ENCODE measurements at places on chromosomes 12 and 14.
A peak's percentile ranks its signal among the peaks of the same experiment; 100 is the strongest.

DNA sequence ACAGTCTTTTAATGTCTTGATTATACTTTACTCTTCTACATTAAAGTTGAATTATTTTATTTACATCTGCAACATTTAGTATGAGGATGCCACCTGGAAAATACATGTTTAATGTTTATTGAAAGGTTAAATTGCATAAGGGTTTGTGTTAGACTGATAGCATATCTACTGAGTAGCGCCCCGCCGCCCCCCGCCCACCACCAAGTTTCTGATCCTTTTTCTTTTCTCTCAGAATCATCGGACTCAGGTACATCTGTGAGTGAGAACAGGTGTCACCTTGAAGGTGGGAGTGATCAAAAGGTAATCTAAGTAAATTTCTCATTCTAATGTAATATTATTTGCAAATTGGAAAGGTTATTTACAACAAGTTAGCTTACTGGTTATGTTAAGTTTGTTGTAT lies 16.2 kb downstream of the MDM2 start:
- peaks cover 100% of the 10 kb centered on the region for H3K36me3 ChIP-seq
- H3K27me3 ChIP-seq: no peaks in the 10 kb centered on the region
- peak overlapping the region; percentile 57 for H3K27ac ChIP-seq
- H3K4me3 ChIP-seq: no peak overlapping the region
- peaks cover 19% of the 10 kb centered on the region for H3K4me1 ChIP-seq

- no peak overlapping the region for H3K4me3 ChIP-seq
- no peak overlapping the region for H3K27ac ChIP-seq
- no peaks in the 10 kb centered on the region for H3K27me3 ChIP-seq
Observed at GRCh38 chr12:67501362-67501761, 147.2 kb upstream of the DYRK2 start.

GRCh38 chr12:15289192-15289591 lies 33.1 kb upstream of the PTPRO start:
- H3K27ac ChIP-seq: no peak overlapping the region
- no peaks in the 10 kb centered on the region for H3K4me1 ChIP-seq
- no peak for DNase-seq
- H3K4me3 ChIP-seq: no peak overlapping the region

DNA sequence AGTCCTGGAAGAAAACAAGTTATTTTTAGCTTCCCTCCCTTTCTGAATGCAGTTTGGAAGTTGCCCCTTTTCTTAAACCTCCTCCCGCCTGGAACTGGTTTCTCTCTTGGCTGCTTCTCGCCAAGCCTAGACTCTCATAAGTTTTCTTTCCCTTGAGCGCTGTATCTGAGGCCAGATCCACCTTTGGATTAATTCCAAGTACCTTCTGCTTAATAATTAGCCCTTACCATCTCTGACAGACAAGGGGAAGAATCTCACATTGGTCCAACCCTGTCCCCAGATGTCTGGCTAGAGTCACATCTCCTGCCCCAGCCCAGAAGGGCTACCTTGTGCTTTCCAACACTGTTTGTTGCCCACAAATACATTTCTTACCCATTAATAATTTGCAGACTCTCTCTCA lies 161.8 kb upstream of the RGS6 start:
- peaks cover 5% of the 10 kb centered on the region for H3K4me1 ChIP-seq
- no peak for DNase-seq
- no peaks in the 10 kb centered on the region for H3K27me3 ChIP-seq
- no peaks in the 10 kb centered on the region for H3K36me3 ChIP-seq
- no peak overlapping the region for H3K27ac ChIP-seq

DNA sequence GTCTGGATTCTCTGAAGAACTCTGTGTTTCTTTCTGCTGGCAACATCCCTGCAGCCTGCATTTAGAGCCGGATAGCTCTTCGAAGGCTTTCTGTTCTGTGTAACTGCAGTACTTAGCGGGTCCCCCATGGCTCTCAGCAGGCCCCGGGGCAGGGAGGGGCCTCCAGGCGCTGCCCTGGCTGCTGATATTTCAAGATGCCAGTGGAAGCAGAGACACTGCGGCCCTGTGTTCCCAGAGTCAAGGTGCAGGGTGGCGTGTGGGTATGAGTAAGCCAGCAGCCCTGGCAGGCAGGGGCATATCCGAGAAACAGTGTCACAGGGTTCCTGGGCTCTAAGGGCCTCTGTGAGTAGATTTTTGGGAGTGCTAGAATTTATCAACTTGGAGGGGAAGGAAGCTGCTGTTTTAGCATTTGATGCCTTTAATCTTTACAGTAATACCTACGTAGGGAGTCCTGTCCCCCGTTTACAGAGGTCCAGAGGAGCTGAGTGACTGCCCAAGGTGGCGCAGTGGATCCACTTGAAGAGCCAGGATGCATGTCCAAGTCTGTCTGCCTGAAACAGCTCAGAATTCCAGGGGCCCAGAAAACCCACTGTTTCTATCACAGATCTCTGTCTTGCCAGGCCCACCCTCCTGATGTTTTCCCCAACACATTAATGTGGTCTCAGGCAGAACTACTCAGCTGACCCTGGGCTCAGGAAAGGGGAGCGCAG lies 16.2 kb downstream of the ESRRB start:
- peaks cover 16% of the 10 kb centered on the region for H3K27me3 ChIP-seq
- no peak overlapping the region for H3K4me3 ChIP-seq
- no peaks in the 10 kb centered on the region for H3K36me3 ChIP-seq
- no peak for DNase-seq
- H3K27ac ChIP-seq: no peak overlapping the region

- H3K36me3 ChIP-seq: no peaks in the 10 kb centered on the region
- no peak for DNase-seq
- H3K4me3 ChIP-seq: no peak overlapping the region
- no peaks in the 10 kb centered on the region for H3K4me1 ChIP-seq
Observed at GRCh38 chr12:105855361-105856047, 283.2 kb downstream of the NUAK1 start.
